DND-41 (cell line): ENCODE measurements at places on chromosomes 2 and 18.
A peak's percentile ranks its signal among the peaks of the same experiment; 100 is the strongest.

GRCh38 chr2:183162362-183162761, 38.1 kb downstream of the NUP35 start:
- no peak for DNase-seq

DNA sequence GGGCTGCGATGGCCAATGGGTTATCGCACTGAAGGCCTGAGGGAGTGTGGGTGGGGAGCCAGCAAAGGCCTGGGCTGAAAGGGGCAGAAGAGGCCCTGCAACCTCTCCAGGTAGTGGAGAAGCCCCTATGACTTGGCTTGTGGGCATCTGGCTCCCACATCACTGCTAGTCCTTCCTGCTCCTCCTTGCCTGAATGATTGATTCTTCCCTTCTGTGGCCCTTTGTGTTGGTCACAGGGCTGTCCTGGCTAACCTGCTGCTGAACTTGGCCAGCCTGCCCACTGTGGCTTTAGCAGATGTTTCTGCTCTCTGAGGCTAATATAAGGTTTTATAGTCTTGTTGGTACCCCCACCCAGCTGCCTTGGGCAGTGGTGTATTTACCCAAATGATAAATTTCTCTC, 136.2 kb upstream of the ALPP start:
- no peak for DNase-seq

DNA sequence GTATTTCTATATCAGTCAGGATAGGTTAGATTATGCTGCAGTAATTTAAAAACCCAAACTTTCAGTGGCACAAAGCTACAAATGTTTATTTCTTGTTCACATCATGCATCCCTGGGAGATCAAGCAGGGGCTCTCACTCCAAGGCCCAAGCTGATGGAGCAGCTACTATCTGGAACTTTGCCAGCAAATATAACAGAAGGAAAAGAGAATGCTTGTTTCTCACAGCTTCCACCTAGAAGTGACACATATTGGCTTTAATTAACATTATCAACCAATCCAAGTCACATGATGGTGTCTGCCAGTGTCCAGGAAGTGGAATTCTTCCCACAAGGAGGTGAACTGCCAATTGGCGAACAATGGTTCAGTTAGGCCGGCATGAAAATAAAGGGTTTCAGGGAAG, 306.9 kb downstream of the BCL11A start:
- DNase-seq: no peak

- DNase-seq: no peak
These were observed 15.5 kb upstream of the PRKCE start for GRCh38 chr2:45636008-45636407.

DNA sequence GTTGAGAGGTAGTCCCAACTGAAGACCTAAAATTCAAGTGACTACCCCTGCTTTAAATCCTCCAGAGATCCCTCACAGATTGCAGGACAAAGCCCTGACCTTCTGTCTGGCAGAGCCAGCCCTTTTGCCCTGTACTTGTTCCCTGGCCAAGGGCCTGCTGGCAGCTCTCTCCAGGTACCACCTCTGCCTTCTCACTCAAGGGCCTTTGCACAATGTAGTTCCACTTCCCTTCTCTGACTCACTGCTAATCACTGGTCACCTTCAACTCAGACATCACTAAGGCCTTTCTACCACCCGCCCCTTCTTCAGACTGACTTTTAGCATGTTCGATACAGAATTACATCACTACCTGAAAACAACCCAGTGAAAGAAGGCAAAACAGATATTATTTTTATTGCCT, 411.0 kb downstream of the TMEM182 start:
- DNase-seq: no peak

- DNase-seq: peak; percentile 13
These were observed 516.7 kb downstream of the NR4A2 start for GRCh38 chr2:155815851-155816250.

- DNase-seq: no peak
These were observed 46.8 kb upstream of the SMIM21 start for GRCh38 chr18:75474332-75474731.

DNA sequence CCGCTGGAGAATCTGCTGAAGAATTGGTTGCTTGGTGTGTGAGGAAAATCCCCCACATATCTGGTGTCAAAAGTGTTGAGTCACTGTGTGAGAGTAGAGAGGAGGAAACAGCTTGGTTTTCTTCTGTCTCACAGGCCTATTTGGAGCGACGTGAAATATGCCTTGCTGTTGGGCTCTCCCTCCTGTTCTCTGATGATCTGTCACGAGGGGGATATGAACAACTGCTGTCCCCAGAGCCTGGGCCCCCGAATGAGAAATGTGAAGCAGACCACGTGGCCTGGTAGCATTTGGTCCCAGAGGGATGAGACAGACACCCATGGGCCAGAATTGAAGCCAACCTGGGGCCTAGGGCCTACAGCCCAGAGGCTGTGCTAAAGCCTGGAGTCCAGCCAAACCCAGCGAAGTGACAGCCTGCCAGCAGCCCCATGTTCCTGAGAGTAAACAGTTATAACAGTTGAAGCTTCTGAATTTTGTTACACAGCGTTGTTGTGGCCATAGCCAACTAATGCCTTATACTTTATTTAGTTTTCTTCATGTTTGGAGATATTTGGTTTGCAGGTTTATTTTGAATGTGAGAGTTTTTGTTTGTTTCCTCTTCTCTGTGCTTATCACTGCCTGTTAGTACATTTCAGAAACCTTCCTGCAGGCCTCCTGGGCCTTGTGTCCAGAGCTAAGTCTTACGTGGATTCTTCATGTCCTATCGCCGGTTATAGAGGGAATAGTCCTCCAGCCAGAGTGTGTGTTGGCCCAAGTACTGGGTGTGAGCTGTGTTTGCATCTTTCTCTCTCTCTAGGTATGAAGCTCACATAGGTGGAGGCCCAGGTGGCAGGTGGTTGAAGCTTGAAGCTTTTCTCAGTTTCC, 18.7 kb upstream of the COLEC12 start:
- DNase-seq: no peak

GRCh38 chr2:186718122-186718521, 24.3 kb downstream of the FAM171B start:
- no peak for DNase-seq

DNA sequence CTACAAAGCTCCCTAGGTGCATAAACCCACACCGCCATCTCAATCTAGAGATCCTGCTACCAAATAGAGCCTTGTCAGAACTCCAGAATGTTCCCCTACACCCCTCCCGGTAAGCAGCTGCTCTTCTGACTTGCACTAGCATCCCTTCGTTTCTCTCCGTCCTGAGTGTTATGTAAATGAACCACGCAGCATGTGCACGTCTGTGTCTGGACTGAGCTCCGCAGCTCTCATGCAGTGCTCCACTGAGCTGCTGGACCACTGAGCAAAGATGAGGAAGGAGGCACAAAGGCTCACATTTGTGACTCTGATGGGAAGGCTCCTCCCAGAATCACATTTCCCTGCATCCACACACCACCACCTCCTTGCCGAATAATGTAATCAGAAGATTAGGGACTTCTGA, 203.6 kb downstream of the MYT1L start:
- DNase-seq: no peak

DNA sequence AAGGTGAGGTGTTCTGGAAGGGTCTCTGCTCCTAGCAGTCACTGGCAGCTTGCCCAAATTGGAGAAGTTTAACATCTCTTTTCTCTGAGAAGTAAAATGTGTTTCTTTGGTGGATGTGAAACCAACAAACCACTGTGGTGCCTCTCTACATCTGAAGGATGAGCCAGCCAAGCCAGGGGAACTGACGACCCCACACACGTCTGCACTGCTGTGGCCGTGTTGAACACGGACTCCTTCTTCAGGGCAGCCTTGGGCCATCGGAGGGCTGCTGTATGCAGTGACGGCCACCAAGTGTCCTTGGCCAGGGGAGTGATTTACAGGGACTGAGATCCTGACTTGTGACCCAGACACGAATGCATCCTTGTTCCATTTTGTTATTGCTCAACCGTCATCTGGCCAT, 207.8 kb downstream of the ACKR3 start:
- DNase-seq: no peak

DNA sequence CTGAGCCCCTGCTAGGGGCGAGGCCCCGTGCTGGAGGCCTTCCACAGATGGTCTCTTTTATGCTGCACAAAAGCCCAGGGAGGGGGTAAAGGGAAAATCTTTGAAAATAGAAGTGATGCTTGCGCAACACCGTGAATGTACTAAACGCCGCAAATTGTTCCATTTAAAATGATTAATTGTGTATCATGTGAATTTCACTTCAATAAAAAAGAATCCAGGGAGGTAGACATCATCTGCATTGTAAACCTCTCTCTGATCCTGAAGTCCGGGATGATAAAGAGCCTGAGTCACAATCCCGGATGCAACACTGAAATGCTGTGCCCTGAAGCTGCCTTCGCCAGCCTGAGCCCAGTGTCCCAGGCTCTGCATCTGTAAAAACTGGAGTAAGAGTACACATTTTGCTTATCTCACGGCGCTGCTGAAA, 107.7 kb upstream of the PPP1CB start:
- no peak for DNase-seq

DNA sequence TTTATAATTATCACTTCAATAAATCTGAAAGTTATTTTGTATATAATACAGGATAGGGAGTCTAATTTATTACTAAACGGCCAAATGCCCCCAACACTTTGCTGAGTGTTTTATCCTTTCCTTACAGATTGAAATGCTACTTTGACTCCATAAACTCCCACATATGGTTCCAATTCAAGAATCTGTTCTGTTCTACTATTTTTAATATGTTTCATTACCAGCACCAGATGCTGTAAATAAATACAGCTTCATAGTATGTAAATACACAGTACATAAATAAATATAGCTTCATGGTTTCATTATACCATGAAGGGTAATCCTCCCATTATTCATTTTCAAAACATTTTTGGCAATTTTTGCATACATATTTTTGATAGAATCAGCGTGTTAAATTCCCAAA, 34.0 kb upstream of the MREG start:
- no peak for DNase-seq

- DNase-seq: no peak
These were observed 15.2 kb downstream of the DGKD start for GRCh38 chr2:233369462-233369861.

DNA sequence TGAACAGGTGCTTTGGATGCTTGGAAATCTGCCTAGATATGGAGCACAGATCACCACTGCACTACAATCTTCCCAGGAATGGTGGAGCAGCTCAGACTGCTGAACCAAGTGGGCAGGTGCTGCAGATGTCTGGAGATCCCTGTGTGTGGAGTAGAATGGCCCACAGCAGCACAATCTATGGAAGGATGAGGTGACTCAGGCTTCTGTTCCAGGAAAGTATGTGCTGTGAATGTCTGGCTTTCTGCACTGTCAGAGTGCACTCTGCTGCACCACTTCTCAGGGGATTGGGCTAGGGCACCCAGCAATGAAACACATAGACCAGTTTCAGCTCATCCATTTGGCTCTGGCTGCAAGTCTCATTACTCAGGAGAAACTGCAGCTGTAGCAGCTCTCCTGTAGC, 865.4 kb upstream of the NXPH2 start:
- DNase-seq: no peak

GRCh38 chr2:65064728-65065552, 8.7 kb downstream of the CEP68 start:
- peak; percentile 55 for DNase-seq

GRCh38 chr2:8107621-8108378, 574.1 kb upstream of the ID2 start:
- DNase-seq: no peak

DNA sequence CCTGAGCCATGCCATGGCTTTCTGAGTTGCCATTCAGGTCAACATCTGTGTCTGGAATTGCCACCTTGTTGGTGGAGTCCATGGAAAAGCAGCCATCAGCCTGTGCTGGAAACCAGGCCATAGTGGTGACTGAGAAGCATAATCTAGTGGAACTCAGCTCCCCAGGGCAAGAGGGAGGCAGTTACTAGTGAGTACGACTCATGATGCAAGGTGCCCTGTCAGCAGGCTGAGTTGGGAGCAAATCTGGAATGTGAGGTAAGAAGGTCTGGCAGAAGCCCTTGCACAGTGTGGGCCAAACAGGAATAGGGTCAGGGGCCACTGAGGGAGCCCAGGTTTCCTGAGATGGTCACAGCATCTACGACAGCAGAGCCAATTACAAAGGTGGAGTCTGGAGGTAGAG, 37.1 kb downstream of the SULT1C2 start:
- no peak for DNase-seq

DNA sequence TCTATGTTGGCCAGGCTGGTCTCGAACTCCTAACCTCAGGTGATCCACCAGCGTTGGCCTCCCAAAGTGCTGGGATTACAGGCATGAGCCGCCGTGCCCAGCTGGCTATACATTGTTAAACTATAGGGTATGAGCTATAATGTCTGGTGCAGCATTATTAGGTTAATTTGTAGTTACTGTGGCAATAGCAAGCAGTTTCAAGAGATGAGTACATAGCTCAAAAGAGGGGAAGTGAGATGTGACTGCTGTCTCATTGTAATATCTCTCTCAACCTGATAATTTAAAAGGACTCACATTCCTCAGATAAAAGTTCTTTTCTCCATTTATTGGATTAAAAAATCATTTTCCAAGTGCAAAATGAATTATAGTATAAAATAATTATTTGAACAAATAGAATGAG, 116.4 kb downstream of the INO80D start:
- DNase-seq: no peak

DNA sequence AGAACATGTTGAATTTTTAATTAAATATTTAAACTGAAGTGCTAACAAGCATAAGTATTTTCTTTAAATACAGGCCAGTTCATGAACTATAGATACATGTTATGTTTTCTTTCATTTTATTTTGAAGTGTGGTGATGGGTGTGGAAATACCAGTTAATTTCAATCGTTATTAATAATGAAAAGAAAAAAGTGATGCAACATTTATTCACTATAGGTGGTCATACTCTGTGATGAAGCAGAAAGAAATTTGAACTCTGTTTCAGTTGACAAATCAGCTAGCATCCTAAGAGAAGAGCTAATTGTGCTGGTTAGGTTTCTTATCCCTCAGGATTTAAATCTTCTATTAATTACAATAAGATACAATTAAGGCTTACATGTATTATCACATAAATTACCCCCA, 795.1 kb upstream of the DDX18 start:
- no peak for DNase-seq

GRCh38 chr2:60172801-60173200, 380.7 kb downstream of the BCL11A start:
- no peak for DNase-seq

GRCh38 chr18:24268784-24269550, 128.7 kb downstream of the OSBPL1A start:
- DNase-seq: no peak

- DNase-seq: peak; percentile 68
These were observed 112.5 kb upstream of the SLC38A11 start for GRCh38 chr2:165067643-165068486.

GRCh38 chr2:97740590-97741182, 27.3 kb downstream of the ZAP70 start:
- peak; percentile 54 for DNase-seq

- no peak for DNase-seq
These were observed 28.7 kb downstream of the SRSF7 start for GRCh38 chr2:38722271-38723061.

GRCh38 chr2:7895289-7895688, 786.6 kb upstream of the ID2 start:
- no peak for DNase-seq
